Midbrain (tissue), 1 donor: ENCODE measurements at places on chromosomes 12 and 14.

DNA sequence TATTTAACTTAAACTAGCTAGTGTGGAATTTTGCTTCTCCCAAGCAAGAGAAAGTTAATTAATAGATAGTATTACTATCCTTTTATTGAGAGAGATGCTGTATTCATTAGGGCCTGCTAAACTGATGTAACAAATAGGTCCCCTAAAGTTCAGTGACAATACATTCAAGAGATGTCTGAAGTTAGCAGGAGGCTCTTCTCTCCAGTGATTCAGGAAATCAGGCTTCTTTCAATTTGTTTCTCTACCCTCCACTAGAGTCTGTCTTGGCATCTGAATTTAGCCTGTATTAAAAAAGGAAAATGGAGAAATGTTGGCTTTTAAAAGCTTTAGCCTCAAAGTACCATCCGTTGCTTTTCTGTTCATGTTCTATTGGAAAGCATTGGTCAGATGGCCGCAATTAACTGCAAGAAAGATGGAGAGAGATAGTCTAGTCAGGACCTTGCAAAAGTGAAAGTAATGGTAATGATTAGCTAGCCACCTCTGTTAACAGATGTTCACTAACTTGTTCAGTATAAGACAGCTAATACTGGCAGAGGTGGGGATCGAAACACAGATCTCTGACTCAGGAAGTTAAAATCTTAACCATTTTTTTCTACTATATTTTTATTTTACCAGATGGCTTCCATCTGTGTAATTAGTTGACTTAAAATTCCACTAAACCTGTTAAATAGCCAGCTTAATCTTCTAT lies 786.8 kb downstream of the TMTC2 start:
- DNase-seq = no peak

DNA sequence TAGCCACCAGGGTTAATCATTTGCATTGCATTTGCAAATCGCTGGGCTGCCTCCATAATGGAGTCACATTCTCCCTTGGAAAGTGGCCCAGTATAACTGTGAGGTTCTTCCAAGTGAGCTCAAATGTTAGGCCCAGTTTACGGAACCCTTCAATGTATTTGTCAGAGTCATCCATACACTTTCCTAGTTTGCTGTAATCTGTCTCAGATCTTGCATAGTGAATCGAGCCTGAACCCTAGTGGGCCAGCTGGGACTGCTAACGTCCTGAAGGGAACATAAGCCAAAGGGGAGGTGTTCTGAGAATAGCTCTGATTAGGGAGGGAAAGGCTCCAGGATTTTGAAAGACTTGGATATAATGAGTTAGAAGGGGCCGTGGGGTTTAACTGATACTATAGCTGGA lies 406.3 kb downstream of the SLC6A15 start:
- DNase-seq = no peak

GRCh38 chr12:130983328-130984017 lies 29.8 kb downstream of the ADGRD1 start:
- DNase-seq = peak; percentile 18

GRCh38 chr12:89064780-89065179 lies 287.5 kb downstream of the DUSP6 start:
- DNase-seq = no peak

DNA sequence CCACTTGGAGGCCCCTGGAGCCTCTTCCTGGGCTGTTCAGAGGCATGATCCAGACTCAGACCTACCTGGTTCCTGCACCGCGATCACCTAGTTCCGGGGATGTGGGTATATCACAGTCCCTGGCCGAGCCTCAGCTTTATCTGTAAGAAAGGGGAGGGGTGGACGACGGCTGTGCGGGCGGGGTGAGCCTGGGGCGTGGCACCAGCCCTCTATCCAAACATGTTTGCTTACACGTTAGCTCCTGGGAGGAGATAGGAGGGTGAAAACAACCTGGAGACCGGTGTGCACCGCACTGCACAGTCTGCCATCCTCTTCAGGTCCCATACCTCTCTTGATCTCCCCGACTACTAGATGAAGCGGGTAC lies 1.2 kb downstream of the ANKRD9 start:
- DNase-seq = no peak

DNA sequence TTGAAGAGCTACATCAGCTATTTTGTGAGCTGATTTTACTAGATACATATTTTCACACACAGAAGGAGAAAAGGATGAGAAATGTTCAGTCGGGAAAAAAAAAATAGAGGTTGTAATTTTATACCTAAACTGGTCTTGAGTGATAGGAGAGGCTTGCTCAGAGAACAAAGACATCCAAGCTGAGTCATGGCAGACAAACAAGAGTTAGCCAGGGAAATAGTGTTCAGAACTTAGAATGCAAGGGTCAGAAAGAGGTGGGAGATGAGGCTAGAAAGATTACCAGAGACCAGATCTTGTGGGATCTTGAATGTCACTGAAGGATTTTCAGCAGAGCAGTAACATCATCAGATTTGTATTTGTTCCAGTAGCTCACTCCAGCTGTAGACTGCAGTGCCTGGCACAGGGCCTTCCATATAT lies 121.9 kb upstream of the ATF1 start:
- DNase-seq = no peak

GRCh38 chr14:101223561-101224162 lies 320.1 kb upstream of the RTL1 start:
- DNase-seq = no peak

GRCh38 chr12:12608557-12608957 lies 3.1 kb upstream of the CREBL2 start:
- no peak for DNase-seq

DNA sequence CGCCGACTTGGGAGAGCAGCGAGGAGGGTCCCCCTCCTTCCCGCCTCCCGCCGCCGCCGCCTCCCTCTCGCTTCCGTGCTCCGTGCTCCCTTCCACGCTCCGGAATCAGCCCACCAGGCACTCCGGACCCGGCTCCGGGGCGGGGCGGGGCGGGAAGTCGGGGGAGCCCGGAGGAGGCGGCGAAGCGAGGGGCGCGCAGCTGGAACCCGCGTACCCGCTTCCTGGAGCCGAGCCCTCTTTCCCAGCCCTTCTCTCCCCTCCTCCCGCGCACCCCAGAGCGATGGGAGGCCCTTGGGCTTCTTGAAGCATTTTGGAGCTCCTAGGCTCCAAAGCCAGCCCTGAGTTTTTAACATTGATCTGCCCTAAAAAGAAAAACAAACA lies at the start of gene SYNDIG1L:
Gene SYNDIG1L, minus strand, starts transcription at position 9 of the 381 bp plus-strand sequence. CDS start 16,466 bp downstream, outside the sequence.
- no peak for DNase-seq

DNA sequence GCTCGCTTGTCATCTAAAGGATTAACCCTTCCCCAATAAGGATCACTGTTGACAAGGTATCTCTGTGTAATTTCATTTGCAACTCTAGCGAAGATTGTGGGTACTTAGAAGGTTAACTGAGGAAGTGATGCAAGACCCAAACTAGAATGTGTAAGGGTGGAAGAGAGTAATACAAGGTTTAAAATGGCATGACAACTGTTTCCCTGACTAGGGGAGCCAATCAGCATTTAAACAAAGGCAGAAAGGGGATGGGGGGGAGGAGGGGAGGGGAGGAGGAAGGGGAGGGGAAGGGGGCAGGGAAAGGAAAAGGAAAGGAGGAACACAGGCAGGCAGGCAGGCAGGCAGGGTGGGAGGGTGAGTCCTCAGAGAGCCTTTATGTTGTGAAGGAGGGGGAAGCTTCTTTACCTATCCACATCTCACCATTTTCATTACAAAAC lies 31.1 kb downstream of the NRDE2 start:
- DNase-seq = no peak

DNA sequence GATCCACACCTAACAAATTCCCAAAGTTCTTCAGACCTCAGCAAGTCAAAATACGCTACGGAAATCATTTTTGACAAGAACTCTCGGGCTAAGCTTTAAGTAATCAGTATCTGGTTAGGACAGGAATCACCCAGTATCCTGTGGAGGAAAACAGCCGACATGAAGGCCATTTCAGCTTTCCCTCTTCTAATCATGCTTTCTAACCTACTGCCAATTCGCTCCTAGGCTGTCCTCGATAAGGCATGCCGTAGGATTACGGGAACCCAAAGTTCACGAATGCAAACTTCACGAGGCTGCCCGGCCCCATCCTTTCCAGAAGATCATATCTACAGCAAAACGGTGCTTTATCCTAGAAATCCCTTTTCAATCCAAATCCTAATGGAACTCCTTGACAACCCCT lies 81.8 kb upstream of the PTPRB start:
- no peak for DNase-seq

GRCh38 chr12:3135522-3136461 lies 58.6 kb downstream of the TSPAN9 start:
- peak; percentile 73 for DNase-seq

DNA sequence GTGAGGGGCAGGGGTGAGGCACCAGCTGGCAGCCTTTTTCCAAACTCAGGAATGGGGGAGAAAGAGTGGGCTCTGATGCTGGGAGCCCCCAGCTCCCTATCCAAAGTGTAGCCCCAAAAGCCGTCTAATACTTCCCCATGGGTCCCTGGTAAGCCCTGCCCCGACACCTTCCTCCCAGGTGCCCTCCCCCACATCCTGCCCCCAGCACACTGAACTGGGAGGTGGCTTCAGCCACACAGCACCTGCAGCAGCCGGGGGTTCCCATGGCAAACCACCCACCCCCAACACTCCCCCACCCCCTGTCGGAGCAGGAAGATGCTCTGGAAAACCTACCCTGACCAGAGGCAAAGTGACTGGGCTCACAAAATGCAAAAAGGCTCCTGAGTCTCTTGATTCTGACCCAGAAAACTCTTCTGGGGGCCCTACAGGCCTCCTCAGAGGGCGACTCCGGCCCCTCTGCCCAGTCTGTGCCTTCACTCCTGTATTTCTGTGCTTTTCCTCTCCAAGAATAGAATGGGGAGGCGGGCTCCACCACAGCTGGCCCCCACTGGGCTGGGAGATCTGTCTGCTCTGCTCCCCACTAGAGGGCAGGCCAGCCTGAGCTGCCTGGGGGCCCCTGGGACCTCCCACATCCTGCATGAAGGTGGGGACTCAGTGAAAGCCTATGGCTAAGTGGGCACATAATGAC lies 81.6 kb downstream of the ITPK1 start:
- peak; percentile 61 for DNase-seq

- DNase-seq = no peak
These were observed 45.1 kb downstream of the TBX3 start for GRCh38 chr12:114638790-114639435.

GRCh38 chr14:61911574-61911973 lies 149.4 kb downstream of the SNAPC1 start:
- no peak for DNase-seq

DNA sequence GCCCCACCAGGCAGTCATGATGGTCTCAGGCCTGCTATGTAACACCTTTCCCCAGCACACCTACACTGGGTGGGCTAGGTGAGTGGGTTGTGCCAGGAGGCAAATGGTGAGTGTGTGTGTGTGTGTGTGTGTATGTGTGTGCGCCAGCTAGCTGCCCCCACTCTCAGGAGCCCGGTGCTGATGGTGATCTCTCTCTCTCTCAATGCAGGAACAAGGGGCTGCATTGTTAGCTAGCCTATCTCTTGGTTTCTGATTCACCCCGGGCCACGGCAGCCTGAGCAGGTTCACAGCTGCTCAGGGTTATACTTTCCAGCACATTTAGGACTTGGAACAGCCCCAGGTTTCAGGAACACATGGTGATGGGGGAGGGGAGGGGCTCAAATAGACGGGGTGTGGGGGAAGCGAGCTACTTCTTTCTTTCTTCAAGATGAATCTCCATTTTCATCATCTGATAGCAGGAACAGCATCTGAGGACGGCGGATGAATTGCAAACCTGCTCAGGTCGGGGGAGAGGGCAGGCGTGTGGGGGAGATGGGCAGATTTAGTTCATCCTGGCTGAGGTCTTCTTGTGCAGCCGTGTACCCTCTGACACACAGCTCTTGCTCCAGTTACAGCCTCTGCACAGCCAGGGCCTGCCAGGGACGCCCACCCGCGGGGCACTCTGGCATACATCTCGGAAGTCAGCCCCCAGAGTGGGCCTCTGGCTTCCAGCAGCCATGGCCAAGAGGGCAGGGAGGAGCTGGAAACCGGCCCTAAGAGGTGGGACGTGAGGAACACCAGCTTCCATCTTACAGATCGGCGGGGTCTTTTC lies 137.6 kb downstream of the ZFP36L1 start:
- peak; percentile 11 for DNase-seq

DNA sequence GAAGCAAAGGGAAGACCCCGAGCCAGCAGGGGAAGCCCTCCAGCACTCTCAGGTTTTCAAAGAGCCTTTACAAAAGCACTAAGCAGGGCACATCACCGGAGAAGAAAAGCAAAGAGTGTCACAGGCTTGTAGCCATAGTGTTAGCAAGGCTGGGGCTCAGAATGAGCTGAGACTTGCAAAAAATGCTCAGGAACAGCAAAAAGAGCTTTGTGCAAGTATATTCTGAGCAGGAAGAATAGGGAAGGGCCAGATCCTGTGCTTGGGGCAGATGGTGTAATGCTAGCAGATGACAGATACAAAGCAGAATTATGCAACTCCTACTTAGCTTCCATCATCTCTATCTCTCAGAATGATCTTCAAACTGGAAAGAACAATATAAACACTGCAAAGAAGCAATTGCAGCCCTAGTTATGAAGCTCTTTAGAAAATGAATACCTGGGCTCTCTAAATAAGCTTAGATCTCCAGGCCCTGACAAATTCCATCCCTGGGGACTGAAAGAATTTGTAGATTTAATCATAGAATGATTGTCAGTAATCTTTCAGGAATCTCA lies 23.7 kb upstream of the PARP11 start:
- no peak for DNase-seq

DNA sequence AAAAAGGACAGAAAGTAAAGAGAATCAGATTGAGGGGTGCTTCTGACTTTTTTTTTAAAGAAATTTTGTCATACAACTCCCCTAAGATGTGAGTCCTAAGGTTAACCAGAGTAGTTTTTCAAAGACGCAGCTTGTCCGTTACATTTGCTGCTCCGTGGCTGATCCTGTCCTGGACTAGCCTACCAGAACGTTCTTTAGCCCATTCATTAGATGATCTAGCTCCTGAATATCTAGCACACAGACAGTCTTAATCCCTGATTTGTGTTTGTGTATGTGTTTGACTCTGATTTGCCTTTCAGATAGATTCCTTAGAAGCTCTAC lies 60.3 kb downstream of the SAMD4A start:
- DNase-seq = peak; percentile 42

- DNase-seq = no peak
These were observed 69.8 kb downstream of the ZFP36L1 start for GRCh38 chr14:68722968-68723566.

GRCh38 chr14:52836063-52836462 lies 44.7 kb upstream of the GNPNAT1 start:
- no peak for DNase-seq

- no peak for DNase-seq
These were observed 93.4 kb upstream of the TMEM233 start for GRCh38 chr12:119500209-119500608.

- DNase-seq = no peak
These were observed 27.2 kb downstream of the TSPAN8 start for GRCh38 chr12:71130521-71131069.

GRCh38 chr12:7483343-7483742 lies 20.2 kb downstream of the CD163 start:
- DNase-seq = no peak

DNA sequence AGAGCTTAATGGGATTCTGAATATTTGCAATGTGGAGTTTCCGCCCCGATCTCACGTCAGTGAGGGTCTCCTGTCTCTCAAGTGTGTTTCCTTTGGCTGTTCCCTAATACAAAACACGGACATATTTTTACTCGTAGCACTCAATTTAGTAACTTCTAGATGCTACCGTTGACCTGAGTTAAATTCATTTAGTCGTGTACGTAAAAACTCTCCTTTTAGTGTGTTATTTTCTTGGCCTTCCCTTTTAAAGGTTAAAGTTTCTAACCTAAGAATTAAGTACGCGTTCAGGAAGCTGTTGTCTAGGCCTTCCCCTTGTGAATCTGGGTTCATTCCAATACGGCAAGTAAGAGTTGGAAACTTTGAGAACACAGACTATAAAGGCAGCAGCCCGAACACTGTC lies 64.4 kb downstream of the DDX51 start:
- DNase-seq = no peak

GRCh38 chr12:124761871-124762270 lies 101.8 kb downstream of the SCARB1 start:
- DNase-seq = no peak
